ENCODE measurements at places on chromosomes 3 and 15.

DNA sequence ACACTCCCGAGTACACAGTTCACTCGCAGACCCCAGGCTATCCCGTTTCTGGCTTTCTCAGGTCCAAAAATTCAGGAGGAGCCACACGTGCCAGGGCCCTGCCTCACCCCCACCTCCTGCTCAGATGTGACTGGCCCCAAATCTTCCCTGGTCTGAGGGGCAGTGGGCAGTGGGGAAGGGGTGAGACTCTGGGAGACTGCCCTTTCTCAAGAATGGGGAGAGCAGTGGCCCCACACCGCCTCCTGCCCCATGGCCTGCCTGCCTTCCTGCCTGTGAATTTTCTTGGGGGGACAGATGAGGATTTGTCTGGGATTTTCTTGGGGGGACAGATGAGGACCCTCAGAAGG is 174.6 kb downstream of the MEGF11 start:
- DNase-seq, result no peak

DNA sequence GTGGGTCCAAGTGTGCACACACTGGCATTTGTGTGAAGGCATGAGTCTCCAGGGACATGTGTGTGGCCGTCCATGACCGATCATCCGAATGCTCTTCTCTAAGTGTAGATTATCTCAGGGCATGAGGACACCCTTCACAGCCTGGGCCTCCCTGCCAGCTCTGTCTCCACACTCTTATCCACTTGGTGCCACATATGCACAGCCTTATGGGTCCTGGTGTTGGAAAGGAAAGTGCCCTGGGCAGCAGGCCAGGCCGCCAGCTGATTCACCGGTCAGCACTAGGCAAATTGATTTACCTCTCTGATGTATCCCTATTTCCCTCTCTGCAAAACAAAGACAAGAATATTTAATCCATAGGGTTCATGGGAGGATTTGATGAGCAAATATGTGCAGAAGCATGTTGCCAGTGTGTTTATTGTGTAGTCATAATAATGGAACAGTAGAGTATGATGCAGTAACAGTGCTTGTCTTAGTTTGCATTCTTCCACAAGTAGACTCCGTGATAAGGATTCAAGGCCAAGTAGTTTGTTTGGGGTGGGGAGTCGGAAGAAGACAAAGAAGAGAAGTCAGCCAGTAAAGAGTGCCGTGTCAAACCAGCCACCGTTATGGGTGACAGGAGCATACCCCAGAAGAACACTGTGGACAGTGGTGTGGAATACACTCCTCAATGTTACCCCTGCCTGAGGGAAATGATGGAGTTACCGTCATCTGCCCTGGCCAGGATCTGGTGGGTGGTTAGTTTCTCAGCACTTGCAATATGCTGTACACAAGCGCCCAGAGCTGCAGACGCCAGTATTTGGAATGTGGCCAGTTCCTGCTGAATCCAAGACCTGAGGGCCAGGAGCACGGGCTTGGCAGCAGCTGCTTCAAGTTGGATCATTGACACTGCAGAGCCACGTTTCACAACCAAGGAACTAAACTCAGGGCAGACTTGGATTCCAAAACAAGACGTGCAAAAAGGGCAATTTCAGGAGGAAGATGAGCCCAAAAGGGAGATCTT is 85.1 kb downstream of the MTHFS start:
- no peak for DNase-seq

- DNase-seq, result no peak
These were observed 57.9 kb upstream of the EPHA6 start for GRCh38 chr3:96756516-96756915.

DNA sequence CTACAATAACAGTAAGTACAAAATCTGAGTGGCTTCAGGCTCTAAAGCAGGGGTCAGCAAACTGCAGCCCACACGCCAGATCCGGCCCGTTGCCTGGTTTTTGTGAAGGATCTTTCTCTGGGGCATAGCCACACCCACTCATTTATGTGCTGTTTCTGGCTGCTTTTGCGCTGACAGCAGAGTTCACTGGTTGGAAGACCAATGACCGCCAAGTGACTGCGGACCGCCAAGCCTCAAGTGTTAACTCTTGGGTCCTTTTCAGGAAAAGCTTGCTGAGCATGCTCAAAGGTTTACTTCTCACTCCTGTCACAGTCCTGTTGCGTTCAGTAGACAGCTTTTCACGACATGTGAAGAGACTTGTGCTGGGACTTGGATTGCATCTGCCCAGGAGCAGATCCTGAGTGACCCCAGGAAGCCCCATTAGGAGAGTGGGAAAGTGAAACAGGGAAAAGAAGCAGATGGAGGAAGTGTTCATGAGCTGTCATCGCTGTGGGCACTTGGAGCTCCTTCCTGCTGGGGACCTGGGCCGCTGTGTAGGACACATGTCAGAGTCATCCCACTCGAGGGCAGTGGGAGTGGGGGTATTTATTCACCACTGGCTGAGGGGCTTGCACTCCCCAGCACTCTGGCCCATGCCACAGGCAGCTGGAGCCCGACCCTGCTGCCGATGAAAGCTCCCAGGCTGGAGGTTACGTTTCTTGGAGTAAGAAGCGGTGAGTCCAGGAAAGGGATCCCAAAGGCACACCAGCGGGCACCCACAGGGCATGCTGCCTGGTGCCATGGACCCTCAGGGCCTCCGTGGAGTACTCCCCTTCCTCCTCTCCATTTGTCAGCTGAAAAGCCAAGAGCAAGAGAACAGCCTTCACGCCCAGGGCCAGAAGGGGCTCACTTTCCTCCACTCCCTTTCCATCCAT is 249.1 kb downstream of the PLCL2 start:
- no peak for DNase-seq

Measured in stimulated activated CD8-positive, alpha-beta memory T cell treated with anti-CD3 and anti-CD28 coated beads, Interleukin-4, amount 100 ng/mL, for 1 hour (primary cell).